ENCODE measurements at places on chromosomes 6 and 20.

DNA sequence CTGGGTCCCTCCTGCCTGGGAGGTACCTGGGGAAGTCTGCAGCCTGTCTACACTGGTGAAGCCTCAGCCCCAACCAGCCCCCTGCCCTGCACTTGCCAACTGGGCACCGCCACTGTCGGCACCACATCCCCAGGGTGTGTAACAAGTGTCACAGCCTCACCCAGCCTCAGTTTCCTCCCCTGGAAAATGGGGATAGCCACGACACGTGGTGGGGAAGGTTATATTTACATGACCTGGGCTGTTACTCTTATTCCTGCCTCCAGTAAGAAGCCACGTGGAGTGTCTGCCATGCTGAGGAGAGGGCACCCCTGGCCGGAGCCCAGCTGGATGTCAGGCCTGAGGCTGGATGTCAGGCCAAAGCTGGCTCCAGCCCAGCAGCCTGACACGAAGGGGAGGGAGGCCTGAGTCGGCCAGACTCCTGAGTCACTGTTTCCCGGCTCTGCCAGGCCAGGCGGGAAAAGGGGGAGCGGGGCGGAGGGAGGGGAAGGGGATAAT is 44.9 kb downstream of the SNAI1 start:
- DNase-seq: no peak

GRCh38 chr6:108846628-108847027 is 1.6 kb upstream of the ARMC2 start:
- no peak for DNase-seq

GRCh38 chr20:37627060-37627766 is 66.6 kb upstream of the CTNNBL1 start:
- peak; percentile 63 for DNase-seq

DNA sequence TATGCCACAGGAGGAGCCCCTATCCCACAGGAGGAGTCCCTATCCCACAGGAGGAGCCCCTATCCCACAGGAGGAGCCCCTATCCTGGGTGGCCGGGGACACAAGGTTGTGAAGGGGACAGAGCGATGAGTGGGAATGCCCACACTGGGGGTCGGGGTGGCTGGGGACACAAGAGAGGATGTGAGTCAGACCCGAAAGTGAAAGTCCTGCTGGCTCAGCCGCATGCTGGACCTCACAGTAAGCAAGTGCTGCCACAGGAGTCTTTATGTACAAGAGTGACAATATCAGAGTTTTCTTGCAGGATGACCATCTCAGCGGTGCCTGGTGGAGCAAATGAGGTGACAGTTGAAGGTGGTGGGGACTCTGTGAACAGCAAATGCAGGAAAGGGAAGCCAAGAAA is 93.7 kb downstream of the PSMB1 start:
- DNase-seq: peak; percentile 69
